ENCODE measurements at places on chromosomes 12 and 14. TPM values are rescaled to one million over a fixed set of nuclear protein-coding genes. Genes with fewer than 3 reads are reported as not detected.

DNA sequence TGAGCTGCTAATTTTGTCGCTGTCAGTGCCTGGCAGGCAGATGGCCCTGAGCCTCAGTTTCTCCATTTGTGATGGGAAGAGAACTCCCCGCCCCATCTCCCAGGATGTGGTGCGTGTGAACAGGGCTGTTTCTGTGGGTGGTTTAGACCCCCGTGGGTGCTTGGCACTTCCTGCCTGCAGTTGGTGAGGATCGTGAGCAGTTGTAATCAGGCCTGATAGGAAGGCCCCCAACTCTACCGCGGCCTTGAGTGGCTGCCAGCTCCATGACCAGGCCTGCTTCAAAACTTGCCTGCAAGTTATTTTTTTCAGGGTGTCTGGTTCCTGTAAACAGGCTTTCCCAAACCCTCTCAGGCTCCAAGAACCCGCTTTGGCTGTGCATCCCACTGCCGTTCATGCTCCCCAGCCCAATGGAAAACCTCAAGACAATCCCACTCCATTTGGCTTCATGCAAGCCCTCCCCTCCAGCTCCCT is 138.4 kb downstream of the ZFP36L1 start:
- no peak for DNase-seq

DNA sequence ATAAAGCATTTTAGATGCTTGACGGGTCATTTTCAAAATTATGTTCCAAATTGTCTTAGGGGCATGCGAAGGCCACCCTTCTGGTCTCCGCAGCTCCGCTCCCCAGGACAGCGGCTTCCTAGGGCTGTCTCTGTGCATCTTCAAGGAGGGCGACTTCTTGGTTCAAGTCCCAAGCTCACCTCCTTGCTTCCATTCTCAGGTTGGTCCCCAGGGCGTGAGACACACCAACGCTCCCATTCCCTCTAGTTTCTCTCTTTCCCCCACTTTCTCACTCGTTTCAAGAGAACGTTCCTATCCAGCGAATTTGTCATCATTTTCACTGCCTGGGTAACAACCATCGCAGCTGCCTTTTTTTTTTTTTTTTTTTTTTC is 109.4 kb upstream of the CCND2 start:
- no peak for DNase-seq

GRCh38 chr12:57519796-57520052 is 590 bp downstream of the DDIT3 start:
- DNase-seq = no peak

The PRH1 gene
- total RNA-seq = 106 TPM

- DNase-seq = no peak
Measured at GRCh38 chr12:74043343-74043742, 494.3 kb upstream of the ATXN7L3B start.

DNA sequence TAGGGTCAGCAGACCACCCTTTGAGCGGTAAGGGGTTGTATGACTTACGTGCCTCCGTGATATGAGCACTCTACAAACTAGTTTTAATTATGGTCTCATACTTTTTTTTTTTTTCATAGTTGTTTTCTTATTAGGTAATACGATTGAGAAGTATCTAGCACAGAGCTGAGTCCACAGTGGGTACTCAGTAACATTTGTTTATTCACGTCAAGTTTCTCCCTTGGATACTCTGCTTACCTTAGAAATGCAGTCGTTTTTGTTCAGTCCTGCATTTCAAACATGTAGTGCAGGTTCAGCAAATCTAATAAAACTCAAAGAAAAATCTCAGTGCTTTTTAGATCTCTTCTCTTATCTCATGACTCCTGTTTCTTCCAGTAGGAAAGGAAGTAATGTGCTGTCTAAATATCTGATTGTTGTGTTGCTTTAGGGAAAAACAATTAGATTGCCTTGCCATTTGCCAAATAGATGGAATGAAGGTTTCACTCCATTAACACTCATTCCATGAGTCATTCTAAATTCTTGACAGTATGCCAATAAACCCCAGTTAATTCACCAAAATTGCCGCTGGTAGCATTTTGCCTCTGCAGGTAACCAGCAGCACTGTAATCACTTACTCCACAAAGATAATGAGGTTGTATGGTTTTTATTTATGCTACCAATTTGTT is 118.9 kb downstream of the PTCSC3 start:
- no peak for DNase-seq

The RNASE1 gene
- 316 TPM for total RNA-seq

DNA sequence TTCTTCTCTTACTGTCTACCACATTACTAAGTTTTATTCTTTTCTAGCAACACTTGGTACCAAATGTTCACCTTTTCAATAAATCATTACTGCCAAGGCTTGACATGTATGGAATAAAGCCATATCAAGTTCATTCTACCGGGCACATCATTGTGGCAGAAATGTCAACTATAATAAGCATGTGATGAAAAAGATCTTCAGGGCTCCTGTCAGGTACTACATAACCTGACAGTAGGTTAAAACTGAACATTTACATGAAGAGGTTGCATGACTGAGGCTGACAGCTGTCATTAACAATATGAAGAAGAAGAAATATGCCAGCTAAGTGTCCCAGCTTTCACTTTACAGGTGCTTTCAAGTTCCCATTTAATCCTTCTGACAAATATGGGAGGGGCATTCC is 178.9 kb downstream of the KCNH5 start:
- DNase-seq = no peak

DNA sequence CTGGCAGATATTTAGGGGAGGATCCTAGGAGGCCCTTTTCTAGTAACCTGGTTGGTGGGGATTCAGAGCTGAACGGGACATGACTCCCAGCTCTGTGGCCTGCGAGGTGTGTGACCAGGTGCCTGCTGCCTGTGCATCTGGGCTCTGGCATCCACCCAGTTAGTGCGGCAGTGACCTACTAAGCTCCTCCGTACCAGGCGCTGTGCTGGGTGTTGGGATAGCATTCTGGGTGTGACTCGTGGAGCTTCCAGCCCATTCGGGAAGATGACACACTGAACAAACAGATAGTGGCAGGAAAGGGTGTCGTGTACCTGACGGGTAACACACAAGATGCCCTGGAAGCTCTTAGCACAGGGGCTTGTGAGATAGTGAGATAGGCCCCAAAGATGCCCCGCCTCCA is 80.9 kb downstream of the ACACB start:
- DNase-seq = no peak

The CTSG gene
- not detected for total RNA-seq

The ADAMTS20 gene
- total RNA-seq = not detected

The OR11G2 gene
- total RNA-seq = not detected

DNA sequence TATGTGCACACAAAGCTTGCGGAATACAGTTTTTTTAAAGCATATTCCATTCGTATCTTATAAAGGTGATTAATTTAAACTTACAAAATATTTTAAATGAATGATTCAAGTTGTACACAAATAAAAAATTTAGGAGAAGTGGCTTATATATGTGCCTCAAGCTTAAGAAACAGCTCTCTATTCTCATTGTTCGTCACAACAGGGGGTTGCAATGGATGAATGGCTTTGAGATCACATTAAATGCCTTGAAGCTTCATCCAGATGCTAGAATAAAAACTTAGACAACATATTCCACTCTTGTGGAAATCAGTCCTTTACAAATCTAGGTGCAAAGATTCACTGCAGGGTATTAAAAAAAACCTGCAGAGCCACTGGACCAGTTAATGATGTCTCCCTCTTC is 303.9 kb upstream of the LRFN5 start:
- DNase-seq = no peak

GRCh38 chr12:56630180-56630632 is at the start of gene BAZ2A:
Gene BAZ2A, minus strand, starts transcription at chr12:56630326. Its CDS starts 12,796 bp downstream, at chr12:56617530.
- DNase-seq = peak; percentile 86

The VRTN gene
- not detected for total RNA-seq

The DNAJC22 gene
- 10.9 TPM for total RNA-seq

GRCh38 chr12:132300789-132301722 is 28.3 kb downstream of the GALNT9 start:
- DNase-seq = no peak

GRCh38 chr14:32211068-32211404 is 8.0 kb upstream of the RNU6-8 start:
- DNase-seq = no peak

GRCh38 chr12:124883263-124884130 is 19.8 kb upstream of the SCARB1 start:
- no peak for DNase-seq

The FLVCR2 gene
- under 0.01 TPM for total RNA-seq

DNA sequence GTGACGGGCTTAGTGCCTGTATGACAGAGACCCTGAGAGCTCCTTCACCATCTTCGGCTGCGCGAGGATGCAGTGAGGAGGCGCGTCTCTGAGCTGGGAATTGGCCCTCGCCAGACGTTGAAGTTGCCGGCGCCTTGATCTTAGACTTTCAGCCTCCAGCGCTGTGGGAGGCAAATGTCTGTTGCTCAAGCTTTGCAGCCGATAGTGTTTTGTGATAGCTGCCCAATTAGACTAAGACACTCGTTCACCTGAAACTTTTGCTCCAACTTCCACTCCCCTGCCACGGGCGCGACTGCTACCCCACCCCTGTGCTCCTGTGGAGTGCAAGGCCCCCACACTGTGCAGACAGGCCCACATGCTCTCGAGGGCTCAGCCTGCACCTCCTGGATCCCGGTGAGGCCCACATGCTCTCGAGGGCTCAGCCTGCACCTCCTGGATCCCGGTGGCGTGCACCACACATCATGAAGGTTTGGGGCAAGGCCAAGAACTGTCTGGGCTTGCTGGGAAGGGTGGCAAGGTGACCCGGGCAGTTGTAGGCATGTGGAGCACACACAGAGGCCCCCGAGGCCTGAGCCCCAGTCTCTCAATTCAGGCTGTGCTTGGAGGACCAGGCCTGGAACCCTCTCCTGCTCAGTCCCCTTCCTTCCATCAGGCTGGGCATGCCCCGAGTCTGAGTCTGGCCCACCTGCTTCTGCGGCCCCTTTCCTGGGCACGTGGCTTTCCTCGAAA is 324.6 kb downstream of the TMEM121 start:
- no peak for DNase-seq

DNA sequence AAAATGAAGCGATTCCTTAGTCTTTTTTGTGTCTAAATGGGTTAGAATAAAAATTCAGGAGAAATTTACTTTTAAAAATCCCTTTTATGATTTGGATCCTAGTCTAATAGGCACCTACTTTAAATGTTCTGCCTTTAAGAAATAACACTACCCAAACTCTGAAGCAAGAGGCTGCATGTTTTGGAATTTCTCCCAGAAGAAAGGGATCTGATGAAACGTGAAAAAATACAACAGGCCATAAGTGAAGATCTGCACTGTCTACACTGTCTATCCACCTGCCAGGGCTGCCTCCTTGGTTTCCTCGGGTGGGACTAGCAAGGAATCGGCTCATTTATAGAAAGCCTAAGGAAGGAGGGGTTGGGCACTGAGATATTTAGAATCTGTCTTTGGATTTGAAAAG is 22.1 kb downstream of the ACVR1B start:
- no peak for DNase-seq

GRCh38 chr14:94538070-94538740 is 23.0 kb upstream of the SERPINA4 start:
- no peak for DNase-seq

The HOMEZ gene
- 8.6 TPM for total RNA-seq

The RHOJ gene
- 4.2 TPM for total RNA-seq

The SRGAP1 gene
- 14.8 TPM for total RNA-seq

All from body of pancreas (tissue), 4 donors.